Activated effector memory CD4-positive, alpha-beta T cell treated with anti-CD3 and anti-CD28 coated beads, Interleukin-2, amount 50 U/mL, for 16 hours (primary cell): ENCODE measurements at places on chromosomes 6 and 20.

GRCh38 chr6:158270389-158271127 is 41.7 kb upstream of the TULP4 start:
- DNase-seq: no peak

- no peak for DNase-seq
These were observed 151.0 kb upstream of the HEY2 start for GRCh38 chr6:125598422-125598821.

GRCh38 chr6:78831492-78831891 is 35.9 kb upstream of the IRAK1BP1 start:
- DNase-seq: no peak

GRCh38 chr6:55670850-55671413 is 91.9 kb upstream of the HMGCLL1 start:
- DNase-seq: no peak

- DNase-seq: no peak
These were observed 498.7 kb downstream of the PREX1 start for GRCh38 chr20:48329031-48329615.

DNA sequence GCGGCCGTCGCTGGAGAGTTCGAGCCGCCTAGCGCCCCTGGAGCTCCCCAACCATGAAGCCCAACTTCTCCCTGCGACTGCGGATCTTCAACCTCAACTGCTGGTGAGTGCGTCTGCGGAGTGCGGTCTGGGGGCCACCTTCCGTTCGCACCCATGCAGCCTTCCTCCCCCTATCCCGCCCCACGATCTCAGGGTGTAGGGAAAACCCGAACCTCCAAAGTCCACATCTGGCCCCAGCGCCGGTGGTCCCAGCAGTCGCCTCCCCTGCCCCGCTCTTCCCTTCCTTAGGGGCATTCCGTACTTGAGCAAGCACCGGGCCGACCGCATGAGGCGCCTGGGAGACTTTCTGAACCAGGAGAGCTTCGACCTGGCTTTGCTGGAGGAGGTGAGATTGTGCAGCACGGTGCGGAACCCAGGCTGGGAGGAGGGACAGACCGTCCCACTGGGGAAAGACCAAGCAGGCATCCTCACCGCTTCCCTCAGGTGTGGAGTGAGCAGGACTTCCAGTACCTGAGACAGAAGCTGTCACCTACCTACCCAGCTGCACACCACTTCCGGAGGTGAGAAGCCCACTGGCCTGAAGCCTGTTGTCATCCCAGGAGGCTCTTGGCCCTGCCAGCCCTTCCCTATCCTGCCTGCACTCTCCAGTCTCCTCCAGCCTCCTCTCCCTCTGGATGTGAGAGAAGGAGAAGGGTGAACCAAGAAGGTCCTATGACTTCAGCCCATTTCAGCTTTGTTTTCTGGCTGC is 719 bp downstream of the SMPD2 start:
- DNase-seq: peak; percentile 82

GRCh38 chr6:154613137-154613676 is 102.7 kb upstream of the CNKSR3 start:
- no peak for DNase-seq

DNA sequence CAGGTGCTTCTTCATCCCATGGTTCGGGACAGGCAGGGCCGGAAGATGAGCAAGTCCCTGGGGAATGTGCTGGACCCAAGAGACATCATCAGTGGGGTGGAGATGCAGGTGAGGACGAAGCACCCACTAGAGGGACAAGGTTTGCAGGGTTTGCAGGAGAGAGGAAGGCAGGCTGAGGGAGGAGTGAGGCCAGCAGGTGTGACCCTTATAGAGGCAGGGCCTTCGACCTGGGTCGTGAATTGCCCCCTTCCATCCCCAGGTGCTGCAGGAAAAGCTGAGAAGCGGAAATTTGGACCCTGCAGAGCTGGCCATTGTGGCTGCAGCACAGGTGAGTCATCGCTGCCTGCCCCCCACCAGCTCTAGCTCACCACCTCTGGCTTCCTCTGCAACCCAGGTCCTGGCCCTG is 8.4 kb downstream of the VARS2 start:
- no peak for DNase-seq

DNA sequence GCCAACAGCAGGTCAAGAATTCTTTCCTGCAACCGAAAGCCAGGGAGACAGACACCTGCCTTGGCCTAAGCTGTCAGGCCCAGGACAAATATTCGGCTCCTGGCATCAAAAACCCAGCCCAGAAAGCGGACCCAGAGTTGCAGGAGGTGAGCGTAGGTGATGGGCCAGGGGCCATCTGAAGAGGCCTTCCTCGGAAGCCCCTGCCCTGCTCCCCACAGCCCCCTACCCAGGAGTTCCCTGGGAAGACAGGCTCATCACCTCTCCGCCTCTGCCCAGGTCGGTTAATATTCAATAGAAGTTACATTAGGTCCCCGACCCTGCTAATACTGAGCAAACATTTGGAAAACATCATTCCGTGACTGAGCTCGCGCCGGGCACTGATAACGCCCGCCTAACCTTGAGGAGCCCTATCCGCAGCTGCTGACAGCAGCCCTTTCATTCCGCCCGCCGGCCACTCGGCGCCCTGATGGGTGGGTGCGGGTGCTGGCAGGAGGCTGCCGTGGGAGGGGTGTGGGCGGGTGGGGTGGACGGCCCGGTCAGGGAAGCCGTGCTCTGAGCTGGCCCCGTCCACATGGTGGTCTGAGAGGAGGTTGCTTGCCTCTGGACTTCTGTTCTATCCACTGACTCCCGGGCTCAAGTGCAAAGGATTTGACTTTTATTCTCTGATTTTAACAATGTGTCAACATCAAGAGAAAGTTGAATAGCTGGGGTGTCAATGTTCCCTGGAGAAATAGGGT is 55.7 kb downstream of the HNF4A start:
- DNase-seq: no peak

DNA sequence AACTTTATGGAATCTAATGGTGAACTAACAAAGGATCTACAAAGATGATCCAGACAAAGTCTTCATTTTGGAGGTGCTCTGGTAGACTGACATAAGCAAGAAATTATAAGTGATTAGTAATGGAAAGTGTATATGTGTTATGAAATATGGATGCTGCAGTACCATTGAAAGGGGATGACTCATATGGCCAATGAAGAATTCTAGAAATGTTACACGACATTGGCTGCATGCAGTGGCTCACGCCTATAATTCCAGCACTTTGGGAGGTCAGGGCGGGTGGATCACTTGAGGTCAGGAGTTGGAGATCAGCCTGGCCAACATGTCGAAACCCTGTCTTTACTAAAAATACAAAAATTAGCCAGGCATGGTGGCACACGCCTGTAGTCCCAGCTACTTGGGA is 23.5 kb downstream of the CFAP206 start:
- no peak for DNase-seq

GRCh38 chr6:49541936-49542335 is 8.5 kb upstream of the C6orf141 start:
- DNase-seq: no peak

GRCh38 chr6:91412532-91412931 is 825.7 kb upstream of the MAP3K7 start:
- DNase-seq: no peak
